ENCODE measurements at places on chromosomes 7 and 10.

DNA sequence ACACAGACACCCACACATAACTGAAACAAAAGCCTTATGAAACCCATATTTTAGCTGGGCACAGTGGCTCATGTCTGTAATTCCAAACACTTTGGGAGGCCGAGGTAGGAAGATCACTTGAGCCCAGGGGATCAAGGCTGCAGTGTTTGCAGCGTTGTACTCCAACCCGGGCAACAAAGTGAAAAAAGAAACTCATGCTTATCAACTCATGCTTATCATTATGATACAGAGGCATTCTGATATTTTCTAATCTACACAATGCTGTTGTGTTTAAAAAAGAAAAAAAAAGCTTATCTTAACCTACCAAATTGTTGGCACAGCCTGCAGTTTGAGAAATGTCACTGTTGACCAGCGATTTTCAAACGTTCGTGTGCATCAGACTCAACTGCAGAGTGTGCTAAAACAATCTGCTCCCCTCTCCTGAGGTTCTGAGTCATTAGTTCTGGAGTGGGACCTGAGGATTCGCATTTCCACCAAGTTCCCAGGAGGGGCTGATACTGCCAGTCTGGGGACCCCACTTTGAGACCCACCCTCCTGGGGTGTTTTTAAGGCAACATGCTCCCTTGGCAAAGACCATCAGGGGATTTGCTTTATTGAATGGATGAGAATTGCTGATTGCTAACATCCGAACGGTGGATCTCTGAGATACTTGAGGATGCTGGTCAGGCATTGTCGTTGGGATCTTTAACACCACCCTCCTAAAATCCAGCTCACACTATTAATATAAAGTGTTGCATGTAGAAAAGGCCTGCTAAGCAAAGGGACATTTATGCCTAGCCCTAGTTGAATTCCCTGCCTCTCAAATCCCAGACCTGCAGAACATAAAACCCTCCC, 16.2 kb downstream of the CHST3 start:
- DNase-seq, result no peak

- DNase-seq, result no peak
These were observed 347 bp downstream of the LBX1 start for GRCh38 chr10:101228966-101229265.

DNA sequence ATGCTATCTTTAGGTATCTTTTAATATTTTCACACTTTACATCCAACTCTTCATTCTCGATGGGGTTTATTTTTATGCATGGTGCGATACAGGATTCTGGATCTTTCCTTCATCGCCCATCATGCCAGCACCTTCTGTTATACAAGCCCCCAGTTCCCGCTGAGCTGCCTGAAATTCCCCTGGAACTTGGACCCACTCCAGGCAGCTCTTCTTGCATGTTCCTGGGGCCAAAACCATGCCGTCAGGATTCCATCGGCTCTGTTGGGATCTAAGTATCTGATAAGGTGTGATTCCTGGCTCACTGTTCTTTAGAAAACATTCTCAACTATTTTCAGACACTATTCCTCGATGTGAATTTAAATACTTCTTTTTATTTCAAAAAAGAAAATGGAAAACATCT, 40.5 kb upstream of the PPP2R2D start:
- DNase-seq, result no peak

DNA sequence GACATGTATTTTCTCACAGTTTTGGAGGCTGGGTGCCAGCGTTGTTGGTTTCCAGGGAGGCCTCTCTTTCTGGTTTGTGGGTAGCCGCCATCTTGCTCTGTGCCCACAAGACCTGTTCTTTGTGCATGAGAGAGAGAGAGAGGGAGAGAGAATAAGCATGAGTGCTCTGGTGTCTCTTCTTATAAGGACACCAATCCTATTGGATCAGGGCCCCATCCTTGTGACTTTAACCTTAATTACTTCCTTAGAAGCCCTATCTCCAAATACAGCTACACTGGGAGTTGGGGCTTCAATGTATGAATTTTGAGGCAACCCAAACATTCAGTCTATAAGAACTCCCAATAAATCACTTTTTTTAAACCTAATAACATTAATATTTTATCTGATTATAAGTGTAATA, 114.6 kb downstream of the PARP12 start:
- DNase-seq, result no peak

GRCh38 chr10:110918269-110918642, 724 bp downstream of the BBIP1 start:
- DNase-seq, result no peak

GRCh38 chr10:42691361-42692120, 53.2 kb upstream of the ZNF33B start:
- DNase-seq, result no peak
